Left renal pelvis (tissue), 4 donors: ENCODE measurements at places on chromosomes 11 and 22.

- DNase-seq, result no peak
Measured at GRCh38 chr22:46250783-46251125, 661 bp upstream of the CDPF1 start.

DNA sequence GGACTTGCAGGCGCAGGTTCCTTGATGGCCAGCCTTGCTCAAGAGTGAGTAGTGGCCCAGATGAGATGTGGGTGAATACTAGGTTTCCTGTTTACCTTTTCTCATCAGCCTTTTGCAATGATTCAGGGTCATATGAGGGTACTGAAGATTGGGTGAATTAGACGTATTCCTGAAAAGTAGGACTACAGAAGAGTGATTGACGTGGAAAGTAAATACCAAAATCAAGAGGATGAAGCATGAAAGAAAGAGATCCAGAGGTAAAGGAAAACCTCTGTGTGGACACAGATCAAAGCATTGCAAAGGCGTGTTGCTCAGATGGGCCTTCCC, 59.9 kb downstream of the CYB5R2 start:
- DNase-seq, result no peak

DNA sequence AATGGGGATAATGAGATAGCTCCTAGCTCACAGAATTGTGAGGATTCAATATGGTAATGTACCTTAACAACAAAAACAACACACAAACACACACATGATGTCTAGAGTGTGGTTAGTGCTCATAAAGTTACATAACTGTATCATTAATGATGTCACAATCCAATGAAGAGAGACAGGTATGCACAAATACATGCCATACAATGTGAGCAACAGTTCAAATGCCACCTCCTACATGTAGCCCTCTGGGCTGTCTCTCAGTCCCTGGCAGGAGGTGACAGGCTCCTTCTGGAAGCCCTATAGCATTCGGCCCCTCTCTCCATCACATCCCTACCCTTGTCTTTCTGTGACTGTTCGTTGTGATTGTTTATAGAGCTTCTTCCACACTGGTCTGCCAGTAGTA, 8.3 kb upstream of the MICALL1 start:
- DNase-seq, result no peak

GRCh38 chr11:5684036-5684645, 733 bp downstream of the TRIM5 start:
- DNase-seq, result no peak

DNA sequence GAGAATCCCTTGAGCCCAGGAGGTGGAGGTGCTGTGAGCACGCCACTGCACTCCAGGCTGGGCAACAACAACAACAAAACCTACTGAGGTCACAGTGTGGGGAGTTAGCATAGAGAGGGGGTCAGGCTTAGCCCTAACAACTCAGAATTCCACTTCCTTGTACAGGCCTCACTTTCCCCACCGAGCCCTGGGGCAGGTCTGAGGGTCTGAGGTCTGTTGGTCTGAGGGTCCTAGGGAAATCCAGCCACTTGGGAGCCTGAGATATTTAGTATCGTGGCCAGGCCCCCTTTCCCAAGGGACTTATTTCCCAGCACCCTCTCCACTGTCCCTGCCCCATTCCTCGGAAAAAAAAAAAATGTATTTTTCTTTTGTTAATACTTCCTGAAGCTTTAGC, 34.8 kb upstream of the HORMAD2 start:
- DNase-seq, result no peak
